ENCODE measurements at places on chromosomes 7 and 10. TPM values are rescaled to one million over a fixed set of nuclear protein-coding genes. Genes with fewer than 3 reads are reported as not detected.

- DNase-seq, result no peak
These were observed 305.9 kb downstream of the FGFR2 start for GRCh38 chr10:121292321-121292720.

DNA sequence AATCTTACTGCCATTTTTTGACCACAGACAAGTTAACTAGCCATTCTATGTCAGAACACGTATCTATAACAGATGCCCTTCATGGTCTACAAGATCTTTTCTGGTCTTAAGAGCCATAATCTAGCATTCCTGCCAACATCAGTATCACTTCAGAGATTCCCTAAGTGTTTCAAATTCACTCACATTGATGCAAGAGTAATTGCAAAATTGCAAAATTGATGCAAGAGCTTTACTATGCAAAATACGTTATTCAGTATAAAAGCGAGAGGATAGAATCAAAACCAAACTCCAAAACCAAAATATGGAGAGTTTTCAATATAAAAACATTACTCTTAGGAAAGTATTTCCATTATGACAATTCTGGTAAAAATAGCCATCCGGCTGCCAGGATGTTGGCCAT, 38.1 kb upstream of the PPP1R17 start:
- no peak for DNase-seq

- no peak for DNase-seq
These were observed 233.0 kb downstream of the CACNA2D1 start for GRCh38 chr7:82210416-82211184.

DNA sequence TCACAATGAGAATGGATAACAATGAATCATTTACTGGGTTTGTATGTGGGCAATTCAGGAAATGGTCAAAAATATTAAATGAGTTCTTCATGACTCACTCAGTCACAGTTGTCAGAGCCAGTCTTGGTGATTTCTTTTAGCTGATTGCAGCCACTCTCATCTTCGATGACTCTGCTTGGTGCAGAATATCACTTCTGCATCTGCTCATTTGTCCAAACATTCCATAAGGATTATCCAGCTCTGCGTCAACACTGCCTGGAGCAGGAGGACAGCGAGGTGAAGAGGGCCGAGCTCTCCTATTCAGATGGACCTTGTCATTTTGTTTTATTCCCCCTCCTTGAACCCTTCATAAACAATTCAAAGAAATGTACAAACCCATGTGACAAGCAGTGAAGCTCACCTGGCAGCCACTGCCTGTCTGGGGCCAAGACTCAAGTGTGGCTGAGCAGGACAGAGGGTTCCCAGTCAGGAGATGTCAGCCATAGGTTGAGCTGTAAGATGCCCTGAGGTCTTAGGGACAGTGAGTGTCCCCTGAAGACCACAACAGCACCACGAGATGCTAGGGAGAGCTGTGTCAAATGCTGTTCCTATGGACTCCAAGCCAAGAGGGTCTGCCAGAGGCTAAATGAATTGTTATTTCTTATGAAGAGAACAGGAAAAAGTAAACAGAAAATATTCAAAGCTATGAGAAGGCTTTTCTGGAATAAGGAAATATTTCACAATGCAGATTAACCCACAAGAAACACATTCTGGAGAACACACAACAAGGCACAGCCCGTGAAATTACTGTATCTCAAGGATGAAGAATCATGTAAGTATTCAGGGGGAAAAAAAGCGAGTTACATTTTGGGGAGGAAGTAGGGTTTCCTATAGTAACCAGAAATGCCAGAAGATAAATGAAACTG, 33.1 kb upstream of the EGFR start:
- DNase-seq, result no peak

DNA sequence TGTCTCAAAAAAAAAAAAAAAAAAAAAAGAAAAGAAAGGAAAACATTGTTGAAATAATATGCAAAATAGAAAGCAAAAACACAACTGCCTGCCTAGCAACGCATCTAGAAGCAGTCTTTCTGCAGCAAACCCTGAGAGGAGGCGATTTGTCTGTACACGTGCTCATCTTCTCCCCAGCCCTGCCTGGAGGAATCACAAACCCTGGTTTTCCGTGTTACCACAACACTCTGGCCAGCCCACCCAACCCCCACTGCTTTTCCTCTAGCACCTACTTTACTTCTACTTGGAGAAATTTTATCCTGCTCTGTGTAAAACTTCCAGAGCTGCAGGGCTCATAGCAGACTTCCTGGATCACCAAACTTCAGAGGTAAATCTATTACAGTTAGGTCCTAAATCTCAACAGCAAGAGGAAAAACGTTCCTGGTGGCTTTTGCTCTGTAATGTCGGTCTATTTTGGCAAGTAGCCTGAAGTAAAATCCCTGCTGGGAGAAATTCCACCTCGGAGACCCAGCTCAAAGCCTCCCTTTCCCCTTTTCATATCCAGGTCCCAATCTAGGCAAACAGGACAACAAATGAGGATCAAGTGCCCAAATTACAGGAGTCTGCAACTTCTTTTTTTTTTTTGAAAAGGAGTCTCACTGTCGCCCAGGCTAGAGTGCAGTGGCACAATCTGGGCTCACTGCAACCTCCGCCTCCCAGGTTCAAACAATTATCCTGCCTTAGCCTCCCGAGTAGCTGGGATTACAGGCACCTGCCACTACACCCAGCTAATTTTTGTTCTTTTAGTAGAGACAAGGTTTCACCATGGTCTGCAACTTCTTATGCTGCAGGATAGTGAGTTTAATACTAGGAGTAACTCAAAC, 91.6 kb downstream of the DNMBP start:
- DNase-seq, result peak; percentile 90

DNA sequence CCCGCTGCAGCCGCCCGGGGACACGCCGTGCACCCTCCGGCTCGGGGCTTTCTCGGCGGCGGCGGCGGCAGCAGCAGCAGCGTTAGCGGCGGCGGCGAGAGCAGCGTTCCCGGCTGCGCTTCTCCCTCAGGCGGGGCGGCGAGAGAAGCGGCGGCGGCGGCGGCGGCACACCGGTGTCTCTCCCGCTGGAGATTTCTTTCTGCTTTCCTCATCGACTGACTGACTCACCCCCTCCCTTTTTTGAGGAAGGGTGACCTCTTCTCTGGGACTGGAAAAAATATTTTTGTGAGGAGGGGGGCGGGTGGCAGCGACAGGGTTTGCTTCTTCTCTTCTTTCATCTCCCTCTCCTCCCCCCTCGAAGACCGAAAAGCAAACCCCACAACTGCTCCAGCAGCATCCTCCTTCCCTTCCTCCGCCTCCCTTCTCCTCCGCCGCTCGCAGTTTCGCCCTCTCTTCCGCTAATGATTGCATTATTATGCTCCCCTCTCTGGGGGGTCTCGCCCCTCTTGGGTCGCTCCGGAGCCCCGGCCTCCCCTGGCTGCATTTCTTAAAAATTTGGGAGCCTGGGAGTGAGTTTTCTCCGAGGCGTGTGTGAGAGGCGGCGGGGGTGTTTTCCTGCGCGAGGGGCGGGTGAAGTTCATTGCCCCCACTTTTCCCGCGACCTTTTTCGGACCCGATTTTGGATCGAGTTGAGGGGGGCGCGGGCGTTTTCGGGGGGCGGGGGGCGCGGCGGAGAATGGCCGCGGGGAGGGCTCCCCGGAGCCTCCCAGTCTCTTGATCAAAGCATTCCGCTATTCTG, 411 bp downstream of the AUTS2 start:
- no peak for DNase-seq

- no peak for DNase-seq
These were observed 210.1 kb upstream of the PPP1R3A start for GRCh38 chr7:114128880-114129279.

DNA sequence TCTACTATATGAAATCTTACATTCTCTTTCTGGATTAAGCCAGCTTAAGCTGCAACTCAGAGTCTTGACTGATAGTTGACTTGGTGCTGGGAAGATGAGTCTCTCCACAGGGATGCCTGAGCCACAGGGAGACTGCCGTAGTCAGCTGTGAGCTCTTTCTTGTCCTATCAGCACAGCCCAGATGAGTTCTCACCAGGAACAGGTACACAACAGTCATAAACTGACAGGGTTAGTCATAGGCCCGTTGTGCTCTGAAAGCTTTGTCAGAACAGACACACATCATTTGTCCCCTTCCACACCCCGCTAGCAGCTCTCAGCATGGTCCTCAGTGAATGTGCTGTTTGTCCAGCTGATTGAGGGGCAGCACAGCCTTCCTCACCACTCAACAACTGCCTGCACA, 221.6 kb downstream of the RPS24 start:
- no peak for DNase-seq

DNA sequence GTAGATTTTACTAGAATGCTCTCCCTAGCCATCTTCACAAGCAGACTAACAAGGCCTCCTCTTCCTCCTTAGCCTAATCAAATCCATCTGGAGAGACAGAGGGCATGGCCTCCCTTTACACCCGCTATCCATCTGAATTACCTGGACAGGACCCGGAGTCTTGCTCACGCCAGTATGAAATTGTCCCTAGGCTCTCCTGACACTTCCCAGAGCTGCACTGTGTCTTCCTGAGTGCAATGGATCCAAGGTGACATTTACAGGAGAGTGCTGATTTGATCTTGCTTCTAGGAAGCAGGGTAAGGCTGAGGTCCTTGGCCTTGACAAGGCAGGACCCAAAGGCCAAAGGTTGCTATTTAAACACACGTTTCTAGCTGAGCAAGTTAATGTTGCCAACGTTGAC, 147.8 kb downstream of the HIBADH start:
- DNase-seq, result no peak

DNA sequence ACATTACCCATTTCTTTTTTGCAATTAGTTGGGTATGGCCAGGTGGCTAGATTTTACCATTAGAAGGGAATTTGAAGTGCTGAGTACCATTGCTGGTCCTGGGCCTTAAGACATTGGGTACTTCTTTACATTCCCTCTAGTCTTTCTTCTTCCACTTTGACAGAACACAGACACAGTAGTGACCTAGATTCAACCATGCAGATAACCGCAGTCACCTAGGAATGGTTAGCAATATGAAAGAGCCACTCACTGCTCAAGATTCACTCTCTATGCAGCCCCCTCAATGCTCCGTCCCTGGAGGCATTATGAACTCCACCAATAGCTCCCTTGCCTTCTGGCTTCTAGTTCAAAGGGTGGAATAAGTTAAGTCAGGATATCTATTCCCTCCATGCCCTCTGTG, 16.2 kb upstream of the PON1 start:
- no peak for DNase-seq

- no peak for DNase-seq
These were observed 62.4 kb upstream of the GDF10 start for GRCh38 chr10:47237316-47238260.

DNA sequence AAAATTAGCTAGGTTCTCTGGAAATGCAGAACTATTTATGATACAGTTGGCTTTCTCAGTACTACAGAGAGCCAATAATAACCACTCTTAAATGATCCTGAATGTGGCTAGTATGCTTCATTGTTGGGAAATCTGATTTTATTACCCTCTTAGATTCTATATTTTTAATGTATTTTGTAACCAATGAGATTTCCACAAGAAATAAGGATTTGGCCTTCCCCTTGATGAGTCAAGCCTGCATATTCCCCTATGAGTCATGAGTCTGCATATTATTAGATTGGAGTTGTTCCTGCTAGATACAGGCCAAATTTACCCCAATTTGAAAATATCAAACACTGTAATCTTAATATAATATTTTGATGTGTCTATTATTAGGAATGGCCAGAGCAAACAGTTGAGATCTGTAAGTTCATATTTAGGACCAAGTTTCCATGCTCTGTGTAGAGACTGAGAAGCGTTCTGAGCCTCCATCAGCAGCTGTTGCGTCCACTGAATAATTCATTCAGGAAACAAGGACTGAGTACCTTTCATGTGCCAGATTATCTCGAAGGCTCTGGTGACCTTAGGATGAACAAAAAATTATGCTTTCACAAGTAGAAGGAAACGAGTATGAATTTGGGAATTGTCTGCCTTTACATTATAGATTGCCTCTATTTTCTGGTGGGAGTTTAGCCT, 793.4 kb downstream of the NRG3 start:
- DNase-seq, result peak; percentile 52

DNA sequence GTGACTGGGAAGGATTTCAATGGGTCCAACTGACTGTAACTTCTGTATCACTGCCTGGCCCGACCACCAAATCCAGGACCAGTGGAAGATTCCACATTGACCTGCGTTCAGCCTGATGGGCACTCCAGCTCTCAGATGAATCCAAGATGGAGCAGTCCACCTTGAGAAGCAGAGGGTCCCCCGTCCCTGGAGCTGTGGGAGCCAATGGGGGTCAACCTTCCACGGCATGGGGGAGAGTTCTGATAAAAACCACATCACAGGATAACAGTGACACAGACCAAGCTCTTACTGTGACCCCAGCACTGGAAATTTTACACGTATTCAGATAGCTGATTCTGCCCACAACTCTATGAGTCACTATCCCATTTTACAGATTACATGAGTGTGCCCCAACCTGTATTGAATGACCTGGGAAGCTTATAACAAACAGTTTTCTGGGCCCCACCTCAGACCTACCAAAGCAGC, 11.2 kb downstream of the ZCCHC24 start:
- DNase-seq, result no peak

UCN3 gene
- total RNA-seq, result not detected

ABI1 gene
- 58.8 TPM for total RNA-seq

AGBL3 gene
- 3.4 TPM for total RNA-seq

CPA5 gene
- total RNA-seq, result not detected
